ENCODE measurements at places on chromosomes 7 and 10.

GRCh38 chr10:128040096-128040495 is 86.1 kb downstream of the MKI67 start:
- no peak for DNase-seq

DNA sequence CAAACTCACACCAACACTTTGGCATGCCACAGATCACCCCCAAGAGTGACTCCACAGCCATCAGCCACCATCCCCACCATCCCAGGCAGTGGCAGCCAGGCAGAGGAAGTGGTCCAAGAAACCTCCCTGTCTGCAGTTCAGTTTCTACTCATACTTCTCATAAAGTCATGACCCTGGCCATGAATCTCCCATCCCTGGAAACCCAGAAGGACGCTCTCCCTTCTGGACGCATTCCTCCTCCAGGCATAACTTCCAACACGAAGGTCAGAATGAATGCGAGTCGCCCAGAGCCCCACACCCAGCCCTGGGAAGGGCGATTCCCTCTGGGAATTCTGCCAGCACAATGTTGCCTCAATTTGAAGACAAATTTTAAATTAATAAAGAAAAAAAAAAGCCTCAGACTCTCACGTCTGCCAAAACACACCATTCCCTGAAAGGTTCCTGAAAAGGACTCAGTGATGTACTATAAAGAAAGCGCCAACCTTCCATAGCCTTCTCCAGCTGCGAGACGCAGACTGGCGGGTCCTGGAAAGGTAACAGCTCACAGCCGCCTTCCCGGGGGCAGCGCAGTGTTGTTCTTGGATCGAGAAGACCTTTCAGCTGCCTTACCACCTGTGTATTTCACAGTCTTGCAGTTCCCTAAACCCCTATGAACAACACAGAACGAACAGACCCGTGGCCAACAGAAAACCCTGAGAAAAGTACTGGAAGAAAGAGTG is 307.6 kb downstream of the FRMD4A start:
- no peak for DNase-seq

DNA sequence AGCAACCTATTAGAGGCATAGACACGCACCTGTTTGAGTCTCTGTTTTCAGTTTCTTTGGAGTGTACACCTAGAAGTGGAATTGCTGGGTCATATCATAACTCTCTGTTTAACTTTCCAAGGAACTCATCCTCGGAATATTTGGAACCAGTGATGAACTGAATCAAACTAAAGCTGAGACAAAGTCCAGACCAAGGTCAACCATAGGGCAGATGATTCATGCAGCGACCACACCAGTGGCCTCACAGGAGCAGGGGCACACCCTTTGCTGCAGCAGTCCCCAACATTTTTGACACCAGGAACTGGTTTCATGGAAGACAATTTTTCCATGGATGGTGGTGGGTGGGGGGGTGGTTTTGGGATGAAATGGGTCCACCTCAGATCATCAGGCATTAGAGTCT is 4.9 kb upstream of the OPTN start:
- no peak for DNase-seq

- no peak for DNase-seq
Observed at GRCh38 chr10:19713159-19713558, 103.1 kb upstream of the PLXDC2 start.

DNA sequence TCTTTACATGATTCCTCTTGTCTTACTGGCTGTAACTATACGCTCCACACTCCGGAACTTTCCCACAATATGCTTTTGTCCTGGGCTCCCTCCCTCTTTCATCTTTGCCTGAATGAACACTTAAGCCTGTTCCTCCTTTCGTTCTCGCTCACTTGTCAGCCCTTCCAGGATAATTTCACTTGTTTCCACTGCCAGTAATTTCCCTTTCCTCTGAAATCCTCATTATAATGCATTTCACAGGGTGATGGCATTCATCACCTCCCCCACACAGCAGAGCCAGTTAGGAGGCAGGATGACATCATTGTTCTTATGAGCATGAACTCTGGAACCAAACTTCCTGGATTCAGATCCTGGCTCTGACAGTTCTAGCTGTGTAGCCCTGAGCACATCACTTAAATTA is 372.6 kb downstream of the GPR158 start:
- no peak for DNase-seq
